RWPE2 (cell line): ENCODE measurements at places on chromosomes 5 and 9.

DNA sequence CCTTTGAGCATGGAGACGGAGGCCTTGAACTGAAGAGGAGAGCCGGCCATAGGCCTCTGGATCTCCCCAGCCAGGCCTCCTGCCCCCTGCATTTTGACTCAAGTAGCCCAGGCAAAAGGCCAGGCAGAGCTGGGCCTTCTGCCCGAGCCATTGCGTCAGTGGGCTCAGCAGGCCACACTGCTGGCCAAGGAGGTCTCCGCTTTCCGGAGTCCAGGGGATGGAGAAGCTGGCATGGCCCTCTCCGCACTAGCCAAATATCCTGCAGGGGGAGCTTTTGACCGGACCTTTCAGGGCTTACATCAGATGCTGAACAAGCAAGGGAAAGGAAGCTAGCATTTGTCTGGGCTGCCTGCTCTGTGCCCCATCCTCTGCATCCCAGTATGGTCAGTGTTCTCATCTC, 386.8 kb downstream of the TRIM36 start:
- H3K4me1 ChIP-seq = no peaks in the 10 kb centered on the region
- no peak overlapping the region for H3K27ac ChIP-seq
- H3K36me3 ChIP-seq = no peaks in the 10 kb centered on the region
- peaks cover 3% of the 10 kb centered on the region for H3K27me3 ChIP-seq
- DNase-seq = no peak

DNA sequence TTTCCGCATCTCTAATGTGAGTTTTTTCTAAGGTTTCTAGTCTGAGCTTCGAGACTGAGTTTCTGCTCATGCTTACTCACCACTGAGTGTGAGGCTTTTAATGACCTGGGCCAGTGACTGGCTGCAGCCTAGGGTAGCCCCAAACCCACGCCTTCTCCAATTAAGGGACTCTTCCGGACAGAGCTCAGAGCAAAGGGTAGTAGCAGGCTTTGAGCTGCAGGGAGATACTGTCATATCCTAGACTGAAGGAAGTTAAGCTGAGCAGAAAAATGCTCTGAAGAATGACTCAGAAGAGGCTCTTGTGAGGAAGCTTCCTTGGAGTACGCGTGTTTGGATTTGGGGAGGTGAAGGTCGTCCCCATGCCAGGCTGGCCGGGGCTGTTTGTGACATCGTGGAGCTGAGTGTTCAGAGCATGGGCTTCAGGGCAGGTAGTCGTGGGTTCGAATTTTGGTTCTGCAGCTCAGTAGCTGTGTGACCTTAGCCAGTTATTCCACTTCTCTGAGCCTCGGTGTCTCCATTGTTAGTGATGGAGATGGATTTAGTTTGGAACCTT, 3.5 kb downstream of the USP20 start:
- H3K36me3 ChIP-seq = no peaks in the 10 kb centered on the region
- peaks cover 14% of the 10 kb centered on the region for H3K4me1 ChIP-seq
- peak overlapping the region; percentile 7 for H3K27ac ChIP-seq
- no peaks in the 10 kb centered on the region for H3K27me3 ChIP-seq
- no peak overlapping the region for H3K4me3 ChIP-seq
- no peak for DNase-seq

DNA sequence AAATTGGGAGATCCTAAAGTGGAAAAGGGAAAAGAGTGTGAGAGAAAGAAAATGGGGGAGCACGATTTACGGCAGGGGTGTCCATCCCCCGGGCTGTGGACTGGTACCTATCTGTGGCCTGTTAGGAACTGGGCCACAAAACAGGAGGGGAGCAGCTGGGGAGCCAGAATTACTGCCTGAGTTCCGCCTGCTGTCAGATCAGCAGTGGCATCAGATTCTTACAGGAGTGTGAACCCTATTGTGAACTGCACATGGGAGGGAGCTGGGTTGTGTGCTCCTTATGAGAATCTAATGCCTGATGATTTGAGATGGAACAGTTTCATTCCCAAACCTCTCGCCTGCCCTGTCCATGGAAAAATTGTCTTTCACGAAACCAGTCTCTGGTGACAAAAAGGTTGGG, 108.3 kb upstream of the ADAMTSL1 start:
- H3K4me1 ChIP-seq = no peaks in the 10 kb centered on the region
- no peak overlapping the region for H3K27ac ChIP-seq
- no peaks in the 10 kb centered on the region for H3K27me3 ChIP-seq
- H3K4me3 ChIP-seq = no peak overlapping the region
- no peaks in the 10 kb centered on the region for H3K36me3 ChIP-seq
- no peak for DNase-seq

DNA sequence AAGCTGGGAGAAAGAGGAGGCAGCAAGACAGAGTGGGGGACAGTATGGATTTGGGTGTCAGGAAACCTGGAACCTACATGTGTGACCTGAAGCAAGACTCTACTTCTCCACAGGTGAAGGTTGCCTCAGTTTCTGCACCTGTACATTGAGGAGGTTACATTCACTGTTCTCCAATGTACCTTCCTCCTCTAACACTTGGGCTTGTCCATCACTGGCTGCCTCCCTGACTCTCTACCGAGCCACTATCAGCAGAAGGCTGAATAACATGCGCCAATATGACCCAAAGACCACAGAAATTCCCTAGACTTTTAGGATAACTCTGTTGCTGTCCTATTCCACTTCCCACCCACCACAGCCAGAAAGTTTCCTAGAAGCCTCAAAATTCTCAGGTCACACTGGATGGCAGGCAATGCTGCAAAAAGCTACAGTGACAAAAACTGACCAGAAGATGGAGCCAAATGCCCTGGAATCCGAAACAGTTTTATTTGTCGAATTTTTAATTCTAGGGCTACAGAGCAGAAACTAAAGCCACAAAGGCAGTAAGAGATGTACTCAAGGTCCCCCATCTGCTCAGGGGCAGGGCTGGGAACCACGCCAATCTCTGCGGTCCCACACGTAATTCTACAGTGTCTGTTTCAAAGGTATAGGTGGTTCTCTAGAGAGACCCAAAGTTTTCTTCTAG, 64.4 kb downstream of the FAM114A2 start:
- H3K27me3 ChIP-seq = no peaks in the 10 kb centered on the region
- H3K27ac ChIP-seq = no peak overlapping the region
- no peak overlapping the region for H3K4me3 ChIP-seq
- no peak for DNase-seq

- no peaks in the 10 kb centered on the region for H3K36me3 ChIP-seq
- DNase-seq = no peak
- H3K27me3 ChIP-seq = no peaks in the 10 kb centered on the region
Observed at GRCh38 chr5:126947146-126948010, 83.0 kb downstream of the MARCHF3 start.

GRCh38 chr9:126330536-126330935, 3.9 kb downstream of the MVB12B start:
- no peak overlapping the region for H3K4me3 ChIP-seq
- H3K27me3 ChIP-seq = no peaks in the 10 kb centered on the region
- no peaks in the 10 kb centered on the region for H3K36me3 ChIP-seq
- no peak overlapping the region for H3K27ac ChIP-seq

GRCh38 chr9:89149726-89150125, 28.9 kb downstream of the SHC3 start:
- no peak overlapping the region for H3K27ac ChIP-seq
- H3K4me1 ChIP-seq = peaks cover 17% of the 10 kb centered on the region
- no peak for DNase-seq
- no peaks in the 10 kb centered on the region for H3K27me3 ChIP-seq
- no peak overlapping the region for H3K4me3 ChIP-seq

DNA sequence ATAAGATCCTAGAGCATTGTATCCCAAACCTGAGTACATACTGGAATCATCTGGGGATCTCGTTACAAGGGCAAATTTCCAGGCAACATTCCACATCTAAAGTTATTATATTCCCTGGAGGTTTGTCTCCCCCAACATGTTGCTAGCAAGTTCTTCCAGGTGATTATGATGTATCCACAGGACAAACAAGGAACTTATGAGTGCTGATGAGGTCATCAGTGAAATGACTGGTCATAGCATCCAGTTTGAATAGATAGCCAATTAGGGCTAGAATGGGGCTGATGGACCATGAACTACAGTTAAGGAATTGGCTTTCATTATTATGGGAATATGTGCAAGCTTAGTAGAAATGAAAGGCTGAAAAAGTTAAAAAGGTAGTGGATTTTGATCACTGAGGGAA, 115.2 kb downstream of the CWC27 start:
- DNase-seq = no peak
- H3K4me1 ChIP-seq = no peaks in the 10 kb centered on the region
- no peak overlapping the region for H3K4me3 ChIP-seq
- no peaks in the 10 kb centered on the region for H3K36me3 ChIP-seq

GRCh38 chr9:76297721-76298239, 96.4 kb downstream of the RFK start:
- H3K4me1 ChIP-seq = no peaks in the 10 kb centered on the region
- H3K27me3 ChIP-seq = no peaks in the 10 kb centered on the region
- H3K4me3 ChIP-seq = no peak overlapping the region
- DNase-seq = no peak
- H3K27ac ChIP-seq = no peak overlapping the region

DNA sequence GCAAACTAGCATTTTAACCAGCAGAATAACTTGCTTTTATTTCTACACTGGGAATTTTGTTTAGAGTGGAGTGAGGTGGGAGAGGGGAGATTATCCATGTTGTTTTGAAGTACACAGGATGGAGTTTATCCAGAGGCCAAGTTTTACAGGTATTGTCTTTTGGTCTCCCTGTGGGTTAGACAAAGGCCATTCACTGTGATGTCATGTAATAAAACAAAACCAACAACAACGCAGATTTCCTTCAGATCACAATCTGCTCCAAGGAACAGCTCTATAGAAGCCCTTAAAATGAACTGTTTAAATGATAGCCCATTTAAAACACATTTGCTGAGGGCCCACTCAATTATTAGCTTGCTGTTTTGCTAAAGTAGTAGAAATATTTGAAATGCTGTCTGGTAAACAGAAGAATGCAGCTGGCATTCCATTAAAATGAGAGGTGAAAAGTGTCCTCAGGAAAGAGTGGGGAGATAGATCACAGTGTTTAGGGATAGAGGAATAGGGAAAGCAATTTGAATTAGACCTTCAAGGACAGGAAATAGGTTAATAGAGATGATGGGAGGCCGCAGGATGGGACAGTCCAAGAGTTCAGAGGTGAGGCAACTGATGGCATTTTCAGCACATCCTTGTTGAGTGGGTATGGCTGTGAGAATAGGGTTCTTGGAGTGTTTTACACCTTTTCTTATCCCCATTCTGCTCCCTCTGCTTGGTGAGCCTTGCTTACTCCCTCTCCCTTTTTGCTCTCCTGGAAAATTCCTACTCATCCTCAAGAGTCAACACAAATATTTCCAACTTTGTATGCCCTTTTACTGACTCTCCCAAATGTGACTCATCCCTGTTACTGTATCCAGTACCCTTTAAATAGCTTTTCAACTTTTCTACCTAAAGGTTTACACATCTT, 140.1 kb upstream of the NR3C1 start:
- no peaks in the 10 kb centered on the region for H3K36me3 ChIP-seq
- H3K4me3 ChIP-seq = no peak overlapping the region
- peak overlapping the region; percentile 36 for H3K27ac ChIP-seq
- peaks cover 23% of the 10 kb centered on the region for H3K4me1 ChIP-seq

- peak overlapping the region; percentile 75 for H3K27ac ChIP-seq
- DNase-seq = no peak
- H3K36me3 ChIP-seq = peaks cover 4% of the 10 kb centered on the region
- H3K4me1 ChIP-seq = peaks cover 26% of the 10 kb centered on the region
- no peak overlapping the region for H3K4me3 ChIP-seq
- no peaks in the 10 kb centered on the region for H3K27me3 ChIP-seq
Observed at GRCh38 chr9:12784461-12785259, 9.8 kb downstream of the LURAP1L start.

DNA sequence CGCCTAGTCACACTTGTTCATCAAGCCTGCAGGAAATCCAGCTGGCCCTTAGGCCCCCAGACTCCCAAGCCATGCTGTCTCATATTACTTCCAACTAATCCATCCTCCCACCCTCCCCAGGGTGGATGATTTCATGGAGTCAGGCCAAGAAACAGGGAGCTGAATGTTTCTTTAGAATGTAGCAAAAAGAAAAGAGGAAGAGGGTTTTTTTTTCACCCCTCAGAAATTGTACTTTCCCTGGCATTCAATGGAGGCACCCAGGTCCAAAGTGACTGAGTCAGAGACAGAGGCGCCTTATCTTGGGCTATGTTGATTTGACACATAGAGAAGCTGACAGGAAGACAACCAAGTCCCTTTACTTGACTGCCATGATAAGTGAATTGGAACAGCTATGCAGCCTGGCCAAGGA, 260.2 kb upstream of the NR4A3 start:
- H3K4me3 ChIP-seq = no peak overlapping the region
- H3K27ac ChIP-seq = no peak overlapping the region
- H3K27me3 ChIP-seq = peaks cover 5% of the 10 kb centered on the region
- H3K4me1 ChIP-seq = no peaks in the 10 kb centered on the region
- DNase-seq = no peak

- no peak overlapping the region for H3K27ac ChIP-seq
- H3K4me3 ChIP-seq = no peak overlapping the region
- no peaks in the 10 kb centered on the region for H3K27me3 ChIP-seq
Observed at GRCh38 chr9:133225171-133226011, 16.3 kb upstream of the OBP2B start.

- no peaks in the 10 kb centered on the region for H3K36me3 ChIP-seq
- H3K27ac ChIP-seq = no peak overlapping the region
- peaks cover 3% of the 10 kb centered on the region for H3K4me1 ChIP-seq
Observed at GRCh38 chr5:122972877-122973276, 63.6 kb downstream of the PPIC start.

- no peak overlapping the region for H3K4me3 ChIP-seq
- H3K27me3 ChIP-seq = no peaks in the 10 kb centered on the region
- peak overlapping the region; percentile 34 for H3K27ac ChIP-seq
- H3K4me1 ChIP-seq = no peaks in the 10 kb centered on the region
Observed at GRCh38 chr5:172668594-172669071, 27.6 kb downstream of the NEURL1B start.

- H3K4me1 ChIP-seq = no peaks in the 10 kb centered on the region
- no peaks in the 10 kb centered on the region for H3K36me3 ChIP-seq
- no peaks in the 10 kb centered on the region for H3K27me3 ChIP-seq
- DNase-seq = no peak
Observed at GRCh38 chr5:106818552-106818951, 852.2 kb downstream of the EFNA5 start.

GRCh38 chr9:125468646-125469045, 207.0 kb downstream of the GAPVD1 start:
- H3K27ac ChIP-seq = no peak overlapping the region
- no peaks in the 10 kb centered on the region; the same call in 1 of the 2 replicates for H3K36me3 ChIP-seq
- no peaks in the 10 kb centered on the region for H3K27me3 ChIP-seq
- DNase-seq = no peak
- H3K4me1 ChIP-seq = no peaks in the 10 kb centered on the region

DNA sequence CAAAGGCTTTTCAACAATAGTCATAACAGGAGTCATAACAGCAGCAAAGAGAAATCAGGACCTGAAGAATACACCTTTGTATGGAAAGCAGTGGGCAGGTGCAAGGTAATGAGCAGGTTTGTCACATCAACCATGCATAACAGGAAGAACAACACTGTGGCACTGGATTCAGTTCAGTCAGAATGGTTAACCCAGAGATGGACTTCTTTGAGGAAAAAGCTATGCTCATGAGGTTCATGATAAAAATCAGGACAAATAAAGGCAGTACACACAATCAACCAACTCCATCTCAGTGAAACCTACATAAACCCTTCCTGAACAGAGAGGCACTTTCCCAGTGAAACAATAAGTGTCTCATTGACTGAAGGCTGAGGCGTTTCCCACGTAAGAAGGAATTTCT, 27.0 kb downstream of the ABITRAM start:
- peaks cover 53% of the 10 kb centered on the region for H3K36me3 ChIP-seq
- H3K4me3 ChIP-seq = no peak overlapping the region
- no peaks in the 10 kb centered on the region for H3K4me1 ChIP-seq
- DNase-seq = no peak
